ENCODE measurements at places on chromosomes 13 and 19. TPM values are rescaled to one million over a fixed set of nuclear protein-coding genes. Genes with fewer than 3 reads are reported as not detected.

Gene FXYD7
- total RNA-seq: not detected

Gene FAM83E
- total RNA-seq: 0.25 TPM

Gene TMC4
- 0.31 TPM for total RNA-seq

Gene EPSTI1
- total RNA-seq: 1.9 TPM

Gene SULT2B1
- total RNA-seq: not detected

Gene KLK10
- not detected for total RNA-seq

Gene RASGRP4
- total RNA-seq: not detected

Gene ZNF69
- total RNA-seq: 4.7 TPM

Gene ACP7
- total RNA-seq: 0.12 TPM

Gene TMEM150B
- total RNA-seq: not detected

Gene NXNL1
- not detected for total RNA-seq

Gene TMEM255B
- 0.26 TPM for total RNA-seq

Gene ZNF229
- 11.9 TPM for total RNA-seq

Gene AMH
- total RNA-seq: 0.92 TPM

Gene CDX2
- total RNA-seq: not detected

Gene KLK14
- total RNA-seq: not detected

Gene SMIM17
- 0.13 TPM for total RNA-seq

Gene NAPSA
- total RNA-seq: 0.06 TPM

Gene KATNAL1
- 20.7 TPM for total RNA-seq

Gene WDR88
- total RNA-seq: not detected

Gene CRX
- not detected for total RNA-seq

Gene FOXA3
- total RNA-seq: not detected

Gene ANKRD24
- 1.5 TPM for total RNA-seq

Gene ZNF726
- total RNA-seq: 2.8 TPM

Gene GRAMD1A
- total RNA-seq: 17.2 TPM

Gene DCT
- under 0.01 TPM for total RNA-seq

Gene PSG1
- not detected for total RNA-seq

Gene SIGLECL1
- not detected for total RNA-seq

Gene THAP8
- 0.50 TPM for total RNA-seq

Gene RNF17
- not detected for total RNA-seq

Gene SLITRK5
- total RNA-seq: not detected

Gene USHBP1
- total RNA-seq: 0.13 TPM

Gene SERP2
- 9.9 TPM for total RNA-seq

Gene MAP2K2
- 203 TPM for total RNA-seq

Gene CYP4F8
- total RNA-seq: not detected

Gene CACNA1A
- total RNA-seq: 3.5 TPM

Gene KIR2DL1
- not detected for total RNA-seq

Gene KCNRG
- total RNA-seq: 5.9 TPM

Gene ACOD1
- not detected for total RNA-seq

Gene ATP4B
- not detected for total RNA-seq

Gene PRSS57
- not detected for total RNA-seq

Gene GARIN5A
- total RNA-seq: 0.26 TPM

Gene ZNF880
- total RNA-seq: 31.3 TPM

Gene ZNF765
- total RNA-seq: 11.1 TPM

Gene ZNF567
- 4.0 TPM for total RNA-seq

Gene C19orf67
- not detected for total RNA-seq

Gene VRK3
- total RNA-seq: 19.8 TPM

Gene MCF2L
- 0.79 TPM for total RNA-seq
